ENCODE measurements at places on chromosomes 2 and 18.
A peak's percentile ranks its signal among the peaks of the same experiment; 100 is the strongest.

DNA sequence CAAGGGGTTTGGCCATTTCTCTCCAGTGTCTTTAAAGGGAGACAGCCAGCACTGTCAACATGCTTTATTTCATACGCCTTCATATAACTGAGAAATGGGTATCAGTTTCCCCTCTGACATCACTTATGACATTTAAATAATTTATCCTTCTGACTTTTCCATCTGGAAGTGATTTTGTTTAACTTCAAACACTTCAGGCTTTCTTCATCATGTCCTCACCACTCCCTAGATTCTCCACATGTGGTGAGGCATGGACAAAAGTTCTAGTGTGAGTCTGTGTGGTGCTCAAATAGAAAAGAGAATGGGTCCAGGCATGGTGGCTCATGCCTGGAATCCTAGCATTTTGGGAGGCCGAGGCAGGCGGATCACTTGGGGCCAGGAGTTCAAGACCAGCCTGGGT is 158.6 kb downstream of the TXNL1 start:
- no peak for DNase-seq

- DNase-seq, result no peak
Measured at GRCh38 chr2:70367722-70368323, 66.0 kb upstream of the FAM136A start.

- DNase-seq, result no peak
Measured at GRCh38 chr18:76656925-76657827, 162.1 kb upstream of the ZNF516 start.

GRCh38 chr2:74162951-74163350 is 15.2 kb upstream of the BOLA3 start:
- DNase-seq, result no peak

DNA sequence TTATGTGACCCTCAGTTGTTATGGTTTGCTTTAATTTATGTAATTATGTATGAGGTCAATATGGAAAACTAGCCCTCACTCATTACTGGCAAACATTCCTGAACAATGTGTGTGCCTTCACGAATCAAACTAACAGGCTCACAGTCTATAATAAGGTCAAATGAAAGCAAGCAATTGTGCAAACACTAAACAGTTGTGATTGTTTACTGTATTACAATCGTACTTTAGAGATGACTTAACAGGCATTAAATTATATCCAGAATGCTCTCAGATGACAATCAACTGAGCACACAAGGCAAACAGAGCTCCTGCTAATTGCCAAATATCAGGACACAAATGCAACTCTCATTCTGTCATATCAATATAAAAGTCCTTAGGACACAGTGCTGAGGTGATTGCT is 29.5 kb downstream of the COL5A2 start:
- DNase-seq, result peak; percentile 37

- no peak for DNase-seq
Measured at GRCh38 chr2:10301941-10302478, 694 bp upstream of the HPCAL1 start.

DNA sequence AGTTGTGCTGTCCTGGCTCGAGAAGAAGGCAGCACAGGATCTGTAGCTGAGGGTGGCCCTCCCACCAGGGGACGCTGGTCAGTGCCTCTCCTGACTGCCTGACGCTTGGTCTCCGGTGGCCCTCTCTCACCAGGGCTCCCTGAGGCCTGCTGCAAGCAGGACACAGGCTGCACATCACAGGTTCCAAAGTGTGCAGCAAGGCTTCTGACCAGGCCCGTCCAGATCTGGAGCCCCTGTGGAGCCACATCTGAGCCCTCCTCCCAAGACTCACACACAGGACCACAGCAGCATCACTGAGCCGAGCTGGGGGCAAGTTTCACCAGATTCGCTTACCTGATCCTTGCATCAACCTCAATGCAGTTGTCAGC is 12.1 kb downstream of the AMER3 start:
- DNase-seq, result no peak

GRCh38 chr2:172976116-172976515 is 99.5 kb upstream of the MAP3K20 start:
- no peak for DNase-seq

GRCh38 chr2:128536925-128537620 is 218.4 kb upstream of the HS6ST1 start:
- DNase-seq, result no peak

- DNase-seq, result no peak
Measured at GRCh38 chr2:106366204-106366885, 101.9 kb downstream of the RGPD3 start.

DNA sequence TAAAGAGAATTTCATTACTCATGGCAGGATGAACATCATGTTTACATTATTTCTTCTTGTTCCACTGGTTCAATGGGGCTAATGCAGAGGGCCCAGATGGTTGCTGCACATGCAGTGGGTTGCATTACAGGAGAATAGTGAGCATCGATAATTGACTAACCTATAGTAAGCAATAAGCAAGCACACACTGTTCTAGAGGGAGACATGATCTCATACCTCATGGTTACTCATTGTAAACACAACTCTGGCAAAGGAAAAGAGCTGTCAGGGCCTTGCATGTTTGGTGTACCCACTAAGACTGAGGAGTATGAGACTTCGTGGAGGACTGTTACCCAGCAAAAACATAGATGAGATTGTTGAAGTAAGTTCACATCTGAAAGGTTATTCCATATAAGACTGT is 885.6 kb upstream of the VRK2 start:
- no peak for DNase-seq

DNA sequence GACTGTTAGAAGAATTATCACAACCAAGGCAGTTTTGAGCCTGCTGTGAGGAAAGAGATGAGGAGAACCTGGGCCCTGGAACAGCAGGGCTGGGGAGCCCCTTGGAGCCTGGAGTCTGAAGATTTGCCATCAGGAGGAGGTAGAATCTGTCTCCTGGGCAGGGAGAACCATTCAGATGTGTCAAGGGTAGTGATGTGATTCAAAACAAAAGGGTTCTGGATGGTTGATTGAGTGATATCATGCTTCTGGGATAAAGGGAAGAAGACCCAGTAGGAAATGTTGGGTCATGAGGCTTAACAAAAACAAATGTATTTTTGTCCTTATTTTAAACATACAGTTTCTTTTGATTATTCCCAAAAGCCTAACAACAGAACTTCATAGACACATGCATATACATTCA is 28.6 kb downstream of the RNF144A start:
- DNase-seq, result no peak

DNA sequence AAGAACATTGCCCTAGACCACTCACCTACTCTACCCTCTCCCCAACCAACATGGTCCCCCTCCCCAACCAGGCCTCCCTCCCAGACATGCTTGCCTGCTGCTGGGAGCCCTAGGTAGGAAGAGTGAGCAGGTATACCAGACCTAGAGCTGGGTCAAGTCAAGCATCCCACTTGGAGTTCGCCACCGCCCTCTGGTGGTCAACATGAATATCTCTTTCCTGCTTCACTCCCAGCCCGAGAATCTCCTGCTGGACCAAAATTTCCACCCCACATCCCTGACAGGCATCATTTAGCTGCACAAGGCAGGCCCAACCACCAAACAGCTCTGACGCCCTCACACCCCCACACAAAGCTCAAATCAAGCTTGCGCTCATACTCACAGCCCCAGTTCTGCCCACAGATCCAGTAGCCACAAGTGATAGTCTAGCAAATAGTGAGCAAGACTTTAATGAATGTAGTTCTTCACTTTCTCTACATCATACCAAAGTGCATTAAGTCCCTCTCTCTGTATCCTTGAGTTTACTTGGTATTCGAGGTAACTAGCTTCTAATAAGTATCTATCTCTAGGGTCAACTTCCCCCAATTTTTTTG is 116.0 kb downstream of the TNS1 start:
- peak; percentile 34 for DNase-seq

DNA sequence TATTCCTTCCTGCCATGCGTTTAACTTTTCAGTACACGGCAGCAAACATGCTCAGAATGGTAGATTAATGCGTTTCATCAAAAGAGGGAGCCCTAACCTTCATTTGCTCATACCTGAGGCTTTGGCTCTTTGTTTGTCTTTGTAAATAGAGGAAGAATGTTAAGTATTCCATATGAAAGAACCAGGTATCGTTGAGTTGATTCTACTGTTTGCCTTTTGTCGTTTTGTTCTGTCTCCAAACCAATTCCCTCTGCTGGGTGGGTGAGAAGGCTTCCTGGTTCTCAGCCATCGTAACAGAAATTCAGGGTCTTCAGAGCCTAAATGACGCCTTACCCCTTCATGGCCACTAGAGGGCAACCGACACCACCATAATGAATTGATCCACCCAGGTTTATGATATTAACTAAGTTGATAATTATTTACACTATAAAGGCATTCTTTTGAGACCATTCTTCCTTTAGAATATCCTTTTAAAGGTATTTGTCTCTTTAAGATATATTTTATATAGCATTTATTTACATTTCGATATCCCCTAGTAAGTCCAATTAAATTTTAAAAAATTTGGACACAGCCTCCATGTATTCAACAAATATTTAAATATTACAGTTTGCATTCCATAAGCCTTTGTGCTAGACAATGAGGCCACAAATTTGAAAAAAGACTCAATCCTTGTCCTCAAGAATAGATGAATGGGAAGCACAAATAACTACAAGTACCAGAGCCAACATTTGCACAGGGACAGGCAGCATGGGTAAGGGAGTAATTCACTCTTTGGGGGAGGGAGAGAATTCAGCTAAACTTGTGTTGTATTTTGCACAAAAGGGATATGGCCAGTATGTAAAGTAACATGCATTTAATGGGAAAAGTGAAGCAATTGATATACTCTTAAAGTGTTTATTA is 48.1 kb downstream of the TIMM21 start:
- peak; percentile 31 for DNase-seq

- DNase-seq, result no peak
Measured at GRCh38 chr2:53778536-53779162, 8.1 kb downstream of the ASB3 start.

DNA sequence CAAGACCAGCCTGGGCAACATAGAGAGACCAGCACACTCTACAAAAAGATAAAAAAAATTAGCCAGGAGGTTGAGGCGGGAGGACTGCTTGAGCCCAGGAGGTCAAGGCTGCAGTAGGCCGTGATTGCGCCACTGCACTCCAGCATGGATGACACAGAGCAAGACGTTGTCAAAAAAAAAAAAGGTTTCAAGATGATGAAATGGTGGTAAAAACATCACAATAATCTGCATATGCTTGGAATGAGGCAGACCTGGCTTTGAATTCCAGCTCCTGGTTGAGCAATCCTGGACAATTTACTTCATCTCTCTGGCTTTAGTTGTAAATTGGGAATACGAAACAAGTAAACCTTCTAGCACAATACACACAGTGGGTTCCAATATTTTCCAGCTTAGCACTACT is 24.1 kb downstream of the USP40 start:
- DNase-seq, result no peak

Data from NCI-H2029 treated with DMSO at 0.1 percent for 48 hours (cell line).